ENCODE measurements at places on chromosomes 13 and 19.
A peak's percentile ranks its signal among the peaks of the same experiment; 100 is the strongest.

GRCh38 chr19:10356431-10356830 is 17.0 kb upstream of the ICAM3 start:
- no peak for DNase-seq

DNA sequence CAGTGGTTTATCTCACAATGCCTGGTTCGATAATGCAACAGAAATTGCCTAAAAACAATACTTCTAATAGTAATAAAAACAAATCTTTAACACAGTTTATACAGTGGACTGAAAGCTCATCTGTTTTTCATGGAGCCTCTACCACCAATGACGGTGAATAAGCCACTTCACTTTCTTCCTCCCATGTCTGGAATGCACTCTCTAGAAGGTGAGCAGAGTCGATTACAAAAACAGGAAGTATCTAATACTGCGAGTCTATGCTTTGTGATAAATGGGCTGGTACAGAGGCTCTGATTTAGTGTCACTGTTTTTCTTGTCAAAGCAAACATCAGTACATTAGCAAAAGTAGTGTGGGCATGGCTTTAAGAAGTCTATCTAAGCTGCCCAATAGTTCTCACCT is 1348.6 kb upstream of the SLC10A2 start:
- no peak for DNase-seq

DNA sequence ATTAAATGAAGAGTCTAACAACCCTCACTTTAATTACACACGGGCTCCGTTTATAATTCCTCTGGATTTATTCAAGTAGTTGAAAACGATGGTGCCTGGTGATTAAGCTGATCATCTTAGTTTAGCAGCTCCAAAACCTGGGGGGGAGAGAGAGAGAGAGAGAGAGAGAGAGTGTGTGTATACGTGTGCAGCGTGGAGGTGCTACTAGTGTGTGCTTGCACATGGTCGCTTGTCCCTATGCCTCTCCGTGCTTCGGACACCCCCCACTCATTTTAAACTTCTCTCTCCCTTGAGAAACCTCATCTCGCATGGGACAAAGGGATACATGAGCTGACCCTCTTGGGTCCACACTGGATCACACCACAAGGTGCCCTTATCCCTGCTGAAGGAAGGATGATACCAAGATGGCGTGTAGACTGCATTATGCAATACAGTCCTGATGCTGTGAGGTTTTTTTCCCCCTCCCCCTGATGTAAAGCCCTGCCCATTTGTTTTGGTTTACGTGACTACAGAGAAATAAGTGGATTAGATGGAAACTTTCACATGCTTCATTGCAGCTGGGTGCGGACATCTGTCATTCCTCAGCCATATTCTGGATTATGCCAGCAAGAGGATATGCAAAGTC is 320.8 kb downstream of the ZNF536 start:
- DNase-seq: no peak

GRCh38 chr13:94859278-94859691 is 146.9 kb upstream of the SOX21 start:
- peak; percentile 98 for DNase-seq

DNA sequence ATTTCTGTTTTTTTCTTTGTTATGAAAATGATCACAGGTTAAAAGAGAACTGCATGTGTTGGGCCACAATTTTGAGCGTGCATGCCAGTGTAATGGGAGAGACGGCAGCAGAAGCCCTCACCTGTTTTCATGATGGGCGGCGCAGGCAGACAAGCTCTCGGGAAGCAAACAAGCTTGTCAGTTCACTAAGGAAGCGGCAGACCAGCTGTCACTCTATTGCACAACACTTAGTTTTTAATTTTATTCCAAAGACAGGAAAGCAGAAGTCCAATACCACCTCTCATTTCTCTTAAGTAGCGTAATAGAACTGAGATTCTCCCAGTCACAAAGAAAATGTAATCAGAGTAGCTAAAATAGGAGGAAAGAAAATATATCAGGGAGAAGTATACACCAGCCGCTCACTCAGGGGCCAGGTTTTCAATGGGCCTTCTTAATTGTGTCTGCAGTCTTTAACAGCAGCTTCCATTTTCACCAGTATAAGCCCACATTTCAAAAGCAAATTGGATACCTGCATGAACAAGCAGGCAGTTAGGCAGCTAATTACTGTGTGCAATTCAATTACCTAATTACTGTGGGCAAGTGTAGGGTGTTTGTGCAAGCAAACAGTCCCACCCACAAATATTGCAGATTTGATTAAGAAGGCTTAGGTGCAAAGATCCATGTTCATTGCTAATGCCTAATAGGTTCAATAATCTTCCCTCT is 711.4 kb downstream of the DIAPH3 start:
- no peak for DNase-seq

GRCh38 chr19:42467183-42467760 is 24.5 kb upstream of the CXCL17 start:
- no peak for DNase-seq

- DNase-seq: peak; percentile 27
These were observed 226.8 kb downstream of the RAP2A start for GRCh38 chr13:97660594-97661260.

DNA sequence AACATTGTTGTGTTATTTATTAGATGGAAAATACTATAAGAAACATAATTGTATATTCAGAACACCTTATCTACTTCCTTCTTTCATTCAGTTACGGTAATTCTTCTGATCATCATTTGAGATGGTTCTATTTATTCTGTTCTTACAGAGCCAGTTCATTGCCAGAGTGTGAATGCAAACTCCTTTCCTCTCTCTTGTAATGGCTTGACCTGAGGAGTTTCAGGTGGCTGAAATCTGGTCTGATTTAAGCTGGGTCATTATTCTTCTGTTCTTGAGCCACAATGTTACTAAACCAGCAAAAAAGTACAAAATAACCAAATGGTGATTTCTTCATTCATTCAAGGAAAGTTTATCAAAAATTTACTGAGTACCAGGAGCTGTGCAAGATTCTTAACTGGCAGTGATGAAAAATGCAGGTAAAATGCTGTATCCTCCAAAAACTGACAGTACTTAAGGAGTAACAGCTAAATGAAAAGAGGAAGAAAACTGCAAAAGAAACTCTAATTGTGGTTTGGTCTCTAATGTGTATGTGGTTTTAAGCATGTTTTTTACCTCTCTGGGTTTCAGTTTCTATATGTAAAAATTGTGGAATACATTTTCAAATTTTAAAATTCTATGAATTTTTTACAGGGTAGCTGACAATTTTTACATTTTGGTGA is 182.4 kb upstream of the UFM1 start:
- DNase-seq: no peak

GRCh38 chr19:6161271-6161850 is 25.9 kb downstream of the ACSBG2 start:
- DNase-seq: no peak

DNA sequence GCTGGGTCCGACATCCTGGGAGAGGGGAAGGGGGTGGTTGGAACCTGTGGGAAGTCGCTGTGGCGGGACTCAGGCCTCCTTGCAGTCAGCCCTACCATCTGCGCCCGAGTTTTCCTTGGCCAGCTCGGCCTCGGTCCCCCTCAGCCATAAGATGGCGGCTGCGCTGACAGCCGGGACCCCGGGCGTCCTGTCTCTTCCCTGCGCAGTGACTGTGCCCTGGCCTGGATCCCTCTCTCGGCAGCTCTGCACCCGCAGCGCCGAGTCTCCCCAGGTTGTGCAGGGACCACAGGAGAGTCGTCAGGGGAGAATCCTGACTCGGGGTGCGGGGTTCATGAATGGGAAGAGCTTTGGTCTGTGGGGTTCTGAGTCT is 345 bp downstream of the ZNF257 start:
- DNase-seq: no peak

DNA sequence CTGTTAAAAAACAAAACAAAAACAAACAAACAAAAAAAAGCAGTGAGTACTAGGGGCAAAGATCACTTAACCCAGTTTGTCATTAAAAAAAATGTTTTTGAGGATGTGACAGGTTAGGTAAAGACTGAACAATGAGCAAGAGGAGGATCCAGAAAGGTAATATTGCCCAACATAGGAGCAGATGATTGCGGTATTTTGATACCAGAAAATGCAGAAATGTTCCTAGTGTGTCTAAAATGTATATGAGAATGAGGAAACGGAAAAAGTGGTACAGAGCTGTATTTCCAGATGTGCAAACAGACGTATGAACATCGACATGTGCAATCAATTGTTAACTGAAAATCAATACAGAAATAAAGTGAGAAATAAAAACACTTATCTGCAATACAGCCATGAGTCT is 4.9 kb upstream of the LILRA4 start:
- DNase-seq: no peak

DNA sequence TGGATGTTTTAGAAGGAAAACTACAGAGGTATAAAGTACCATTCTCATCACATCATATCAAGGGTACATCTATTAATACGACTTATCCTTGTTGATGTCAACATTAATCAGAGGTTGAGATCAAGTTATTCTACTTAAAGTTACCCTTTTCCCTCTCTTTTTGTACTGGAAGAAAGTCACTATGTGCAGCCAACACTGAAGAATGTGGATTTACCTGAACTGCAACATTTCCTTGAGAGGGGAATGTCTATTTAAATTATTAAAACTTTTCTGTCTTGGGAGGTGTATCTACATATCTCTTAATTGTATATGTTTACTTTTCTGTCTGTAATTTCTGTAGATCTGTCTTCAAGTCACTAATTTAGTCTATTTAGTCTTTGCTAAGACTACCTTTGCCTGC is 2.5 kb upstream of the FBXL3 start:
- no peak for DNase-seq

DNA sequence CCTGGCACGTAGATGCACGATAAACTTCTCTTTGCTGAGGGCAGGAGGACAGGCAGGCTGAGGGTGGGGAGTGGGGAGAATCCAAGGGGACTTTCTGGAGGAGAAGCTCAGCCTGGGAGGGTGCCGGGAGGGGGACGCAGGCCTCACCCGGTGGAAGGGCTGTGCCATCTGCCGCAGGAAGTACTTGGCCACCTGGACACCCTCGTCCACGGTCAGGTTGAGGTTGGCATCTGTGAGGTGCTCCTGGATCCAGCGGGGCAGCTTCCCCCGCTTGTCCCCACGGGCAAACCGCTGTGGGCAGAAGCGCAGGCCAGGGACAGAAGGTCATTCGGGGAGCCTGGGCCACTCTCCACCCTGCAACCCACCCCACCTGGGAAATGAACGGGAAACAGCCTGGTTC is 11.5 kb downstream of the KLC3 start:
- DNase-seq: no peak
